ENCODE measurements at places on chromosomes 11 and 22.
A peak's percentile ranks its signal among the peaks of the same experiment; 100 is the strongest.

- DNase-seq, result no peak
These were observed 2.8 kb downstream of the SLC7A4 start for GRCh38 chr22:21029486-21030025.

GRCh38 chr22:16824716-16825687, at the start of gene XKR3:
Gene XKR3 (minus strand): TSS chr22:16825411. CDS start chr22:16808073, 17,338 bp downstream.
- DNase-seq, result no peak

GRCh38 chr11:15764326-15764725, 592.0 kb downstream of the SOX6 start:
- no peak for DNase-seq

DNA sequence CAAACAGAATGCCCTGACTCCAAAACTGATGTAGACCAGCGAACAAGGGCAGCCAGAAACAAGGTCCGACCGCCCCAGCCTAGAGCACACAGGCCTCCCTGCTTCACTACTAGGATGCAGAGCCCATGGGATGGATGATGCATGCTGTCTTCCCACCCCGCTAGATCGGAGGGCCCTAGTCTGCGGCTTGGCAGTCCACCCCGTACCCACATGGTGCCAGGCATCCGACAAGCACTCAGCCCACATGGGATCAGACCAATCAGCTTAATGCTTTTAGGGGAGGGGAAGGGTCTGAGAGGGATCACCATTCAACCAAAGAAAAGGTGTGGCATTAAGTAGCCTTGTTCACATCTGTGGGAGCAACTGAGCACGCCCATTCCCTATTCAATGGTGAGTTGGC, 30.6 kb downstream of the PISD start:
- no peak for DNase-seq

GRCh38 chr11:12211331-12212065, 101.1 kb downstream of the MICAL2 start:
- DNase-seq, result no peak

DNA sequence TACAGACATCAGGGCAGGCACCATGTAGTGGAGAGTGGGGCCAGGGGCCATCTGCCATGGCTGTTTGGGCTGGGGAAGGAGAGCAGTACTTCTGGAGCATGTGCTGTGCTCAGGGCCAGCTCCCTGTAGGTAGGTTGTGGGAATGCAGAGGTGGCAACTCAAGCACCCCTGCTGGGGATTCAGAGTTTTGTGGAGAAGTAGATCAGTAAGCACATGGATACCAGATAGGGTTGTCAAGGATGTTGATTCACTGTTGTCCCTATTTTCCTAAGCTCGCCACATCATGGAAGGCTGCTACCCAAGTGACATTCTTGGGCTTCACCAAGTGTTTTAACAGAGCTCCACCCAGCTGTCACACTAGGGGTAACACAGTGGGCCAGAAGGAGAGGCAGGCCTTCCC, 67.2 kb downstream of the BMAL1 start:
- no peak for DNase-seq

DNA sequence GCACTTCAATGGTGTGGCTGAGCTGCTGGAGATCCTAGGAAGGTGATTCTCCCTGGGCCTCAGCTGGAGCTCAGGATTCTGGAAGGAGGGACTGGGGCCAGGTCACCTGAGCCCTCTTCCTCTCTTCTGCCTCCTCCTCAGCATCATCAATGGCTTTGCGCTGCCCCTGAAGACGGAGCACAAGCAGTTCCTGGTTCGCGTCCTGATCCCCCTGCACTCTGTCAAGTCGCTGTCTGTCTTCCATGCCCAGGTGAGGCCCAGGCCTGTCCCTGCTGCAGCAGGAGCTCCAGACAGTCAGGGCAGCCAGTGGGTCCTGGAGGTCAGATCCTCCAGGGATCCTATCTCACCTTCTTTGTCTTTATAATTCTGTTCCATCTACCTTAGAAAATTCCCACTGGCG, 5.4 kb downstream of the GPHA2 start:
- no peak for DNase-seq

DNA sequence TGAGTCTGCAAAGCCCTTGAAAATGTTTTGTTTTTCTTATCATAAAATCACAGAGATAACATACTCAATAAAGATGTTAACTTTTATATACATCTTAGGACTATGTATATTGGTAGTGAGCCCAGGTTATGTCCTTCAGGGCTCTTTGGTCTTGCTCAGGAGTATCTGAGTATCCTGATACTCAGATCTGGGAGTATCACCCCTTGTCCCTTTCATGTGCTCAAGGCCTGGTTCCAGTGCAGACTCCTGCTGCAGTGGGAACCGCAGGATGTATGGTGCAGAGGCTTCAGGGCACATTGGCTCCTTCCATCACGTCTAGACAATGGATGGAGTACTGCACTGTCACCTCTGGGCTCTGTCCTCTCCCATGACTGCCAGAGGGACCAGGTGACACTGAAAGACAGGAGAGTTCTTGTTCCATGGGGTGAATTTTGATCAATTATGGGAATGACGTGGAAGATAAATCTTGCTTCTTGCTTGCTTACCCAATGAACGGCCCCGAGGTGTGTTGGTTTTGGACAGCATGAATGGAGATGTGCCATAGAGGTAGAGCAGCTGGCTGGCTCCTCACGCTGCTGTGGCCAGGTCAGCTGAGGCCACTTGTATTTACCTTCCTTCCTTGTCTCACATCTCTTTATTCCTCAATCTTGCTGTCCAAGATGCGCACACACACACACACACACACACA, 215.5 kb downstream of the ARHGAP42 start:
- no peak for DNase-seq

- no peak for DNase-seq
These were observed 41.7 kb downstream of the RIBC2 start for GRCh38 chr22:45455212-45455611.

- DNase-seq, result no peak
These were observed 491.8 kb upstream of the TENM4 start for GRCh38 chr11:79932612-79933011.

- DNase-seq, result no peak
These were observed 9.7 kb downstream of the LRFN4 start for GRCh38 chr11:66866511-66866986.

DNA sequence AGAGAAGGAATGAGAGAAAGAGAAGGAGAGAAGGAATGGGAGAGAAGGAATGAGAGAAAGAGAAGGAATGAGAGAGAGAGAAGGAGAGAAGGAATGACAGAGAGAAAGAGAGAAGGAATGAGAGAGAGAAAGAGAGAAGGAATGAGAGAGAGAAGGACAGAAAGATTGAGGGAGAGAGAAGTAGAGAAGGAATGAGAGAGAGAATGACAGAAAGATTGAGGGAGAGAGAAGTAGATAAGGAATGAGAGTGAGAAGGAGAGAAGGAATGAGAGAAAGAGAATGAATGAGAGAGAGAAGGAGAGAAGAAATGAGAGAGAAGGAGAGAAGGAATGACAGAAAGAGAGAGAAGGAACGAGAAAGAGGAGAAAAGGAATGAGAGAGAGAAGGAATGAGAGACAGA, 34.1 kb upstream of the APOL5 start:
- DNase-seq, result no peak

DNA sequence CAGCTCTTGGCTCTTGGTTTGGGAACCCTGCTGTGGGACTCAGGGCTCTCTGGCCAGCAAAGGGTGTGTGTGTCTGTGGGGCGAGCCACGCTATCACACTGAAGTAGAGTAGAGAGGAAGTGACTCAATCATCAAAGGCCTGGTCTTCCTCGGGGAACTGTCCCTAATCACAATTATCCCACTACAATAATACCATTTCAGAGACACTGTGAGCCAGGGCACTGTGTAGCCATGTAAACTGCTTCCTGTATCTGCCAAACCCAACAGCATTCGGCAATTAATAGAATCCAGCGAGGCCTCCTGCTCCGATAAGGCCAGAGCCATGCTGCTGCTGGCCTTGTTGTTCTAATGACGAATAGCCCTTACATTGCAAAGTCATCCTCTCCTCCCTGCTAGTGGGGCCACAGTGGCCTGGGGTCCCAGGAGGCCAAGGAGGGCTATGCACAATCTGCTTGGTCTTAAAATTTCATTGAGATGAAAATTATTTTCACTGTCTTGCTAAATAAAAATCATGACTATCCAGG, 49.8 kb upstream of the LMO2 start:
- DNase-seq, result no peak

GRCh38 chr11:37456746-37457145, 858.7 kb upstream of the RAG2 start:
- no peak for DNase-seq

- DNase-seq, result peak; percentile 81
These were observed 591 bp downstream of the CAPRIN1 start for GRCh38 chr11:34052036-34052607.

- no peak for DNase-seq
These were observed 567.9 kb upstream of the CADM1 start for GRCh38 chr11:116072133-116072532.

DNA sequence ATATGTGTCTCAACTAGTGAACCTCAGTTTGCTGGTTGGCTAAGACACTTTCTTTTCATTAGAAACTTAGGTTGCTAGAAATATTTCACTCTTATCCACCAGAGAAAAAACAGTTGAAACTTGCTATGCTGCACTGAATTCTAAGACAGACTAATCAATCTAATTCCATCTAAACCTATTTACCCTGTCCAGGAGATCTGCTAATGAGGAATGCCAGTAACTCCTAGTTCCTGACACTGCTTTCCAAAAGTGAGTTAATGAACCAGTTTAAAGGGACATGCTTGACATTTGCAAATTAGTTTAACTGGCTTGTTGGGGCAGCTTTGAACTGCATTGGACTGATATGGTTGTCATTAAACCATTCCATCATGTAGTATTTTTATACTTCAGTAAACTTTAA, 258.5 kb downstream of the CNTN5 start:
- DNase-seq, result no peak

GRCh38 chr22:40509401-40510134, 127.0 kb downstream of the MRTFA start:
- DNase-seq, result no peak

GRCh38 chr11:131423688-131424087, 53.3 kb downstream of the NTM start:
- no peak for DNase-seq

DNA sequence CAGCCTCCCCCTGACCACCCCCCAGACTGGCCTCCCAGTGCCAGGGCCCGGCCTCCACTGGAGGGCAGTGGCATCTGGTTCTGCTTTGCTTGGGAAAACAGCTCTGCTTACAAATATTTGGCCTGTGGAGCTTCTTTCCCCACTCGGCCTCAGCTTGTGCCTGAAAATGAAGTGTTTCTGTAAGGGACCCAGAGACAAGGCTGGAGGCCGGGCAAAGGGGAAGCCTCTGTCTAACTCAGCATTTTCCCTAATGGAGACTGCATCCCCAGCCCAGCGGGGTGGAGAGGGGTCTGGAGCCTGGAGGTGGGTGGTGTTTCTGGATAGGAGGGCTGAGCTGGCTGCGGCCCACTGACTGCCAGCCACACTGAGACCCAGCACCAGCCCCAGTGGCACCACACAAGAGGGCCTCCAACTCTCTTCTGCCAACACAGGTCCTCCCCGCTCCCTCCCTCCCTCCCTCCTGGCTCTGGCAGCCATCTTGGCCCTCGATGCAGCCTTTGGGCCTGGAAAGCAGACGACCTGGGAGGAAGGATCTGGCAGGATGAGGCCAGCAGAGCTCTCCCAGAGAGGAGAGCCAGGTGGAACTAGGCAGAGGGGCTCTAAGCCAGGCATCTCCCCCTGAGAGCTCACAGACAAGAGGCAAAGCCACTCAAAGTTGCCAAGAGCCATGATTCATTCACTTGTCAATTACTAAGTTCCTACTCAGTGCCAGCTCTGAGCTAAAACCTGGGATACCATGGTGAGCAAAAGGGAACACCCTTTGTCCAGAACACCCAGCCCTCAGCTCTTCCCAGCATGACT, 77.1 kb upstream of the CD82 start:
- no peak for DNase-seq

DNA sequence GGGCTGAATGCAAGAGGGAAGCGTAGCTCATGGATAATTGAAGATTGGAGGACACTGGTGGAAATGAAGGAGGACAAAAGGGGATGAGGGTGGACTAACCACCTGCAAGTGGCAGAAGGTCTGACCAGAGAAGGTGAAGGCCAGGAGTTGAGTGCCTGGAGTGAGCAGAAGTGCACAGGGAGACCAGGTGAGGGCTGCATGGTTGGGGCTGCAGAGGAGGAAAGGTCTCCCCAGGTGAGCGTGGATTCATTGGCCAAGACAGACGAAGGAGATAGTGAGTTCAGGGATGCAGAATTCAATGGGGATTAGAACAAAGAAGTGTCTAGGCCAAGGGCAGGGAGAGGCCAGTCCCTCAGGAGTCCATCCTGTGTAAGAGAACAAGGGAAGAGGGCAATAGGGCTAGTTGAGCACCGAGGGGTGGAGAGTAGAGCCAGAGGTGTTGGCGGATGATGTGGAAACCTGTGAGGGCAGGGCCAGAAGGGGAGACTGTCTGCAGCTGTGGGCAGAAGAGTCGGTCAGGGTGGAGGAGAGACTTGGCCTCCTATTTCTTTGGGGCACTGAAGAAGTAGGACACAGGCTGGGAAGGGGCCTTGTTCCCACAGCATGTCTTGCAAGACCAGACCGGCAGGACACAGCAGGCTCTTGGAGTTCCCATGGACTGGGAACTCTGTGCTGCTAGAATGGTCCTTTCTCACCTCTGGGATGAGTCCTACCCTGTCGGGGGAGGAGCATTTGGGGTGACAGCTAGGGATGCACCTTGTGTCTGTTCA, 6.7 kb downstream of the TRIM29 start:
- DNase-seq, result no peak

- DNase-seq, result no peak
These were observed 30.5 kb downstream of the TMPRSS5 start for GRCh38 chr11:113675565-113675964.

DNA sequence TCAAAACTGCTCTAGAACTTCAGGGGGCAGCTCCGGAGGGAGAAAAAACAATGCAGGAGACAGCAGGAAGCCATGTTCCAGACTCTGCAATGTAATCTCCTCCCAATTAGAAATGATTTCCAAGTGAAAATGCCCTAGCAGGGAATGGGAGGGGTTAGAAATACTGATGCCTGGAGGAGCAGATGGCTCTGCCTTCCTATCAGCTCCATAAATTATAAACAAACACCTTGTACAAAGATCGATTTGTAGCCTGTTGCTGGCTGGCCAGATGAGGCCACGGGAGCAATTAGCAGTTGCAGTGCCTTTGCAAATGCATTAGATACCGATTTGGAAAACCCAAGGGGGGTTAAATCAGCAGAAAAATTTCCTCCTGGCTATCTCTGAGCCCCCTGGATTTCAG, 46.6 kb upstream of the CHRM4 start:
- no peak for DNase-seq

DNA sequence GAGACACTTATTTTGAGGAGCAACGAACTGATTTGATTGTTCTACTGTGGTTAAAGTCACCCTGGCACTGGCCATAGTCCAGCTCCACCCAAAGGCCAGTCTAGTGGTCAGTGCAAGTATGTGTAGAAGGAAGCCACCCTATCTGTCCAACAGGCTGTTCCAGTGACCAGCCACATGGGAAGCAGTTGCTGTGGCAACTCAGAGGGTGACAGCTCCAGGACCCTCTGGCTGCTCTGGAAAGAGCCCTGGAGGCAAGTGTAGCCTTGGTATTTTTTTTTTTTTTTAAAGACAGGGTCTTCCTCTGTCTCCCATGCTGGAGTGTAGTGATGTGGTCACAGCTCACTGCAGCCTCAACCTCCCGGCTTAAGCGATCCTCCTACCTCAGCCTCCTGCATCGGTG, 27.8 kb downstream of the LMO1 start:
- no peak for DNase-seq

GRCh38 chr11:62726915-62727164, 417 bp downstream of the HNRNPUL2 start:
- DNase-seq, result no peak

All from T follicular helper cell (primary cell).